ENCODE measurements at places on chromosomes 16 and 17.

- no peak for DNase-seq
Measured at GRCh38 chr17:42402117-42402516, 13.9 kb upstream of the STAT3 start.

GRCh38 chr16:4633910-4634635, 9.4 kb downstream of the MGRN1 start:
- no peak for DNase-seq

GRCh38 chr17:77280304-77281121, 139.7 kb downstream of the SEC14L1 start:
- DNase-seq, result no peak

GRCh38 chr17:1267471-1267943, 2.7 kb upstream of the BHLHA9 start:
- no peak for DNase-seq

- DNase-seq, result no peak
Measured at GRCh38 chr16:68539711-68540239, 684 bp downstream of the ZFP90 start.

GRCh38 chr17:48613862-48614694, 1.0 kb downstream of the HOXB8 start:
- no peak for DNase-seq

- DNase-seq, result no peak
Measured at GRCh38 chr16:31052114-31052513, 18.8 kb downstream of the STX4 start.

GRCh38 chr16:53974484-53975080, 270.6 kb downstream of the FTO start:
- DNase-seq, result no peak

- no peak for DNase-seq
Measured at GRCh38 chr16:17287166-17287800, 183.5 kb downstream of the XYLT1 start.

DNA sequence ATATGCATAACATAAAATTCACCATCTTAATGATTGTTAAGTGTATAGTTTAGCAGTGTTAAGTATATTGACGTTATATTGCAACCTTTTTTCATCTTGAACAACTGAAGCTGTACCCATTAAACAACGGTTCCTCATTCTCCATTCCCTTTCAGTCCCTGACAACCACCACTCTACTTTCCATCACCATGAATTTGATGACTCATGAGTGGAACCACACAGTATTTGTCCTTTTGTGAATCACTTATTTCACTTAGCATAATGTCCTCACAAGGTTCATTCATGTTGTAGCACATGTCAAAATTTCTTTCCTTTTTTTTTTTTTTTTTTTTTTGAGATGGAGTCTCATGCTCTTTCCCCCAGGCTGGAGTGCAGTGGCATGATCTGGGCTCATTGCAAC, 46.0 kb downstream of the HOXB1 start:
- no peak for DNase-seq

GRCh38 chr16:1297018-1297696, 12.3 kb upstream of the UBE2I start:
- DNase-seq, result no peak

- DNase-seq, result no peak
Measured at GRCh38 chr17:77502626-77503292, 362.0 kb downstream of the SEC14L1 start.

DNA sequence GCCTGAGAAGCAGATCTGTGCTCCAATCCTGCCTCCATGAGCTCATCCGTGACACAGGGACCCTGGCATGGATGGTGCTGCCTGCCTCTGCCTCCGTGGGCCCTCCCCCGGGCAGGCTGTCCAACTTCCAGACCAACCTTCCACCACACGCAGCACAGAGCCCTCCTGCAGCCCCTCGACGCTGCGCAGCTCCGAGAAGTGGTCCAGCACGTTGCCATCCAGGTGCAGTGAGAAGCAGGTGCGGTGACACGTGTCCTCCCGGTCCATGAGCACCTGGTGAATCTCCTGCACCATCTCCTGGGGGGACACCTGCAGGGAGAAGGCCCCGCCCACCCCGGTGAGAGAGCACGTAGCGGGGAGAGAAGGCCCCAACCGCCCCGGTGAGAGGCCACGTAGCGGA, 8.4 kb downstream of the CLUH start:
- no peak for DNase-seq

DNA sequence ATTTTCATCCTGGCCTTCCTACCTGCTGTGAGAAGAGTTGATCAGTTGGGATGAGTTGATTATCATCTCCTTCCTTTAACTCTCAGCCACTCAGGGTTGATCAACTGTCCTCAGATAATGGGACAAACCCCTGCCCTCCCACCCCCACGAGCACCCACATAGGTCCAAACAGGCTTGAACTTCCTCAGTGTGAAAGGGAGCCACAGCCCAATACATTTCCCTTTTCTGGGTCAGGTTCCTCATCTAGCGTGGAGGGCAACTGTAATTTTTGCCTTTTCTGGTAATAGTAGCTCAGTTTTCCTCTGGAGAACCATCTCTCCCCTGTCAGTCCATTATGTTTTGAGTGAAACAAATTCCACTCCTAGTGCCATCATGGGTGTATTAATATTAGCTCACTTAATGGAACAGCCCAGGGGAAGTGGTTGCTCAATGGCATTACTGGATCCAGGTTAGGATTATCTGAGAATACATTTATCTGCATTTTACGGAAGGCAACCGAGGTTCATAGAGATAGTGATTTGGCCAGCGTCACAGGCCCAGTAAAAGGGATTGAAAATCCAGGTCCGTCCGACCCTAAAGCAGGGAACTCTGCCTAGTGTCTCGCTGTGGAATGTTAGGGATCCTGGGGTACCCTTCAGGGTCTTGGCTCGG, 476 bp upstream of the LPCAT2 start:
- DNase-seq, result no peak

- no peak for DNase-seq
Measured at GRCh38 chr16:17784073-17784472, 313.3 kb upstream of the XYLT1 start.

GRCh38 chr17:49461580-49461979, 33.5 kb upstream of the NGFR start:
- DNase-seq, result no peak

GRCh38 chr17:2921443-2921842, 125.2 kb downstream of the RAP1GAP2 start:
- no peak for DNase-seq

DNA sequence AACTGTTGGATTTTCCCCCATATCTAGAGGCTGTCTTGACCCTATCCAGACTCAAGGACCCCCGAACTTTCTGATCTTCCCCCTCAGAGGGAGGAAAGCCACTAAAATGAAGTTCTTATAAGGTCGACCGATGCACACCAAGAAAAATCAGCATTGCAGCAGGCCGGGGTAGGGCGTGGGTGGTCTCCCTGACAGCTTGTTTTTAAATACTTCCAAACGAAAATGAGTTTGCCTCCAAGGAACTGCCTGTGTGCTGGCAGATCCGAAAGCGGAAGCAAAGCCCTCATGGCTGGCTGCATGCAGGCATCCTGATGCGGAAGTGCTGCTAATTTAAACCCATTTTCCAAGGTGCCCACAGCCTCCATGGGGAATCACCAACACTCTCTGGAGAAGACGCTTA, 374.3 kb upstream of the XYLT1 start:
- DNase-seq, result no peak

DNA sequence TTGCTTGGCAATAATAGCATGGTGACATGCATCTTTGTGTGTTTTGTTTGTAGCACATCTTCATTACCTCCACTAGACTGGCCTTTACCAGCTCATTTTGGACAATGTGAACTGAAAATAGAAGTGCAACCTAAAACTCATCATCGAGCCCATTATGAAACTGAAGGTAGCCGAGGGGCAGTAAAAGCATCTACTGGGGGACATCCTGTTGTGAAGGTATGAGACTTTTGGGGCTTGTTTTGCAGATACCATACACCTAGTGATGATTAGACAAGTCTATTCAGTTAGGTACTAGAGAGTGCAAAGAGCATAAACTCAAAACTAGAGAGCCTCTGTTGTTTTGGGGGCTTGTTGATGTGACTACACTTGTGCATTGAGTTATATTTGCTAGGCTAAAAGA, 41.2 kb downstream of the NFATC3 start:
- no peak for DNase-seq

DNA sequence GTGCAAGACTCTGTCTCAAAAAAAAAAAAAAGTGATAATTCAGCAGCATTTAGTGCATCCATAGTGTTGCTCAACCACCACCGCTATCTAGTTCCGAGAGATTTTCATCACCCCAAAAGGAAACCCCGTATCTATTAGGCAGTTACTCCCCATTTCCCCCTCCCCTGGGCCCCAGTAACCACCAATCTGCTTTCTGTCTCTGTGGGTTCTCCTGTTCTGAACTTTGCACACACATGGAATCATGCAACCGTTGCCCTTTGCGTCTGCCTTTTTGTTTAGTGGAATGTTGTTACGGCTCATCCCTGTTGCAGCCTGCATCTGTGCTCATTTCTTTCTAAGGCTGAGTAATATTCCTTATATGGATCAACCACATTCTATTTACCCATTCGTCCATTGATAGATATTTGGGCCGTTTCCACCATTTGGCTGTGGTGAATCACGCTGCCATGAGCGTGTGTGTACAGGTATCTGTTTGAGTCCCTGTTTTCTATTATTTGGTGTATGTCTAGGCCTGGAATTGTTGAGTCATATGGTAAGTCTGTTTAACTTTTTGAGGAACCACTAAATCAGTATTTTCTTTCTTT, 8.7 kb upstream of the SYNGR2 start:
- DNase-seq, result no peak

DNA sequence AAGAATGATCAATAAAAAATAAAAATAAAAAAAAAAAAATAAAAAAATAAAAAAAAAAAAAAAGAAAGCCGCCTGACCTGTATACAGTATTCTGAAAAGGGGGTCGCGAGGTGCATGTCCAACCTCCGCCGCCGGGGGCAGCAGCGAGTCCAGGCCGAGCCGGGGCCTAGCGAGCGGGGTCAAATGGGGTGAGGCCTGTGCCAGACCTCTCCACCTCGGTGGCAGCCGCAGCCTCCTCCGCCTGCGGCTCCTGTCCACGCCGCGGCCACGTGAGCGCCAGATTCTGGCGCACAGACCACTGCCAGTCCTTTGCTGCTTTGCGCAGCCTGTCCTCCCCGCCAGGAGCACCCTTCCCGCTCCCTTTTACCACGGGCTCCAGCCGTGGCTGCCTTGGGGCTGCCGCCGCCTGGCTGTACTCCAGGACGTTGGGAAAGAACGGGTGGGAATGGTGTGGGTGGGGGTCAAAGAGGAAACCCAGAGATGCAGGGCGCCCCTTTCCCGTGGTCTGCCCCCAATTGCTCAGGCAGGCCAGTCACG, 2.4 kb upstream of the BCKDK start:
- DNase-seq, result peak; percentile 77

GRCh38 chr17:69654981-69655855, 240.7 kb downstream of the MAP2K6 start:
- no peak for DNase-seq

DNA sequence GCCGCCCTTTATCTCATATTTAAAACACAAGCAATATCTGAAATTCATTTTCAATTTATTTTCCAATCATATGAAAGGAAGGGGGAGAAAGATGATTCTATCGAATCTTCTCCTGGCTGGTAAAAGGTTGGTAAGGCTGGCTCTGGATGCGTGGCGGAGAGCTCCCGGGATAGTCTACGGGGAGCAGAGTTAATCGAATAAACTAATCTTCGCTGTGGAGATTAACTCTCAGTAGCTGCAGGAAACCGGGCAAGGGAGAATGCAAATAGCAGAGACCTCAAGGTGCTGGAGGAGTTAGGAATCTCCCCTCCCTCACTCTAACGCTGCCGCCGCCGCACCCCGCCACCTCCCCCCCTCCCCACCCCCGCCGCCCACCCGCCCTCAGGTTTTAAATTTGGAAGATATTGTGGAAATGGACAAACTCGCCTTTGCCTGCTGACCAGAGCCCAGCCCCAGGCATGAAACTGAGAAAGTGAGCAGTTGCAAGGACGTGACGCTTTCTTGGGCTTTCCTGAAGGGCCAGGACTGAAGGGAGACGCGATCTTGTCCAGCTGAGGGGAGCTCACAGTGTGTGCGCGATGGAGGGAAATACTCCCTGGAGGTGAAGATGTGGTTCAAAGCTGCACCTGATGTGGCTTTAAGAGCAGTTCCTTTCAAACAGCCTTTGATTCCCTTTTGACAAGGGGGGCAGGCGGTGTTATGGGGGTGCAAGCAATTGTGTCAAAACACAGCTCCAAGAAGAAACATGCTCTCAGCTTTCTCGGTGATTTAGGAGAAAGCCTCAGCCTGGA, 308.2 kb upstream of the IRX3 start:
- no peak for DNase-seq

GRCh38 chr16:1768767-1769401, 2.5 kb downstream of the NME3 start:
- no peak for DNase-seq

GRCh38 chr17:17426184-17426583, 50.6 kb upstream of the MED9 start:
- no peak for DNase-seq

DNA sequence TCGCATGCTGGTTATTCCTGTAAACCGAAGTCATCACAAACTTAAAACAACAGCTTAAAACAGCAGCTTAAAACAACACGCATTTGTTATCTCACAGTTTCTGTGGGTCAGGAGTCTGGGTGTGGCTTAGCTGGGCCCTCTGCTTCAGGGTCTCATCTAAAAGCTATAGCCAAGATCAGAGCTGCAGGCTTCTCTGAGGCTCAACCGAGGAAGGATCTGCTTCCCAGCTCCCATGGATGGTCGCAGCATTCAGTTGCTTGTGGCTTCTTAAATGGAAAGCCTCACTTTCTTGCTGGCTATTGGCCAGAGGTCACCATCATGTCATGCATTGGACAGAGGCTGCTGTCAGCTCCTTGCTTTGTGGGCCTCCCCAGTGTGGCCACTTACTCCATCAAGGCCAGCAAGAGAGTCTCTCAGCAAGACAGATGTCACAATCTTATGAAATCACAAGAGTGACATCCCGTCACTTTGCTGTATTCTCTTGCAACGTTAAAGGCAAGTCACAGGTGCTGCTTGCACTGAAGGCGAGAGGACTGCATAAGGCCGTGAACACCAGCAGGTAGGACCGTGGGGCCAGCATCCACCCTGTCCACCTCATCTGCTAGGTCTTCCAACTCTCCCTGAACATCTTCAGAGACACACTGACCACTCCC, 117.9 kb upstream of the TNRC6C start:
- no peak for DNase-seq

GRCh38 chr16:84874983-84875382, 55.2 kb downstream of the CRISPLD2 start:
- no peak for DNase-seq

DNA sequence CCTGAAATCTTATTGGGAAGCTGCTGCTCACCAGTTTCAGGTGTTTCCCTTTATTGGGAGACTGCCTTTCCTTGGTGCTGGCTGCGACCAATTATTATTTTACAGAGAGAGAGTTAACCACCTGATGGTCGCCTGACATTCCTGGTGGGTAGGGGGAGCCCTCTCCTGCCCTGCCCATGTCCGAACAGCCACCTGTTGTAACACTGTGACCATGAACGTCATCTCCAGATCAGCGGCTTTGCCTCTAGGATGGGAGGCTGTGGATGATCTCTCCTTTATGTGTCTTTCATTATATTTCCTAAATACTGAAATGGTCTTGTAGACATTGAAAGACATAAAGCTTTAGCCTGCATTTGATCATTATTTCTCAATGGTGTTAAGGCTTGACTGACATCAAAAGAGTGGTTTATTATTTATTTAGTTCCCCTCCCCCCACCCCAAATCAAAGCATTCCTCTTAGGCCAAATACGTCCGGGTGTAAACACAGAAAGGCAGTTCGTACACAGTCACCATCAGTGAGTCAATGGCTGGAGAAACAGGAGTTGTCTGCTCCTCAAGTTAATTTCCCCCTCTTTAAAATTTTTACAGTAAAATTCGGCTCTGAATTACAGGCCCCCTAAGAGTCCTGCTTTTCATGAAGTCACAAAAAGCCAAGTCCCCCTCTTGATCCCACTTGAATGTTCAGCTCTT, 57.8 kb upstream of the CACNG5 start:
- no peak for DNase-seq

All from stimulated activated CD8-positive, alpha-beta memory T cell treated with anti-CD3 and anti-CD28 coated beads, Interleukin-15, amount 100 ng/mL, for 24 hours (primary cell).